ENCODE measurements at places on chromosomes 7 and 10.

- DNase-seq: no peak
These were observed 25.2 kb downstream of the IRF5 start for GRCh38 chr7:128962899-128963298.

- peak; percentile 11 for DNase-seq
These were observed 57.3 kb upstream of the GSAP start for GRCh38 chr7:77473229-77474005.

- DNase-seq: no peak
These were observed 80.0 kb upstream of the CHST15 start for GRCh38 chr10:124173298-124173900.

DNA sequence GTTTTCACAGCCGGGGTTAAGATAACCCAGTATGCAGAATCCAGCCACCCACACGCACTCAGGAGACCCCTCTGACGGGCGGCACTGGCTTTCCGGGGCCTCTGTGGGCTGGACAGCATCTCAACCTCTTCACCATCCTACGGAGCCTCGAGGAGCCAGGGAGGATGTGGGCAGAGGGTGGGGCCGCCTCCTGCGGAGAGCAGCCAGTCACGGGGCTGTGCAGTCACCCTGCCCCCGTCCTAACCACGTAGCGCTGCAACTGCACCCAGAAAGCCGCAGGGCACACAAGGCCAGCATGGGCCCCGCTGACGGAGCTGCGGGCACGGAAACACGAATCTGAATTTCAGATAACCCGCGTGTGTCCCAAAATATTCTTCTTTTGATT lies 270.3 kb downstream of the ELFN1 start:
- DNase-seq: peak; percentile 96

GRCh38 chr10:69638642-69639041 lies 8.6 kb downstream of the FAM241B start:
- no peak for DNase-seq

DNA sequence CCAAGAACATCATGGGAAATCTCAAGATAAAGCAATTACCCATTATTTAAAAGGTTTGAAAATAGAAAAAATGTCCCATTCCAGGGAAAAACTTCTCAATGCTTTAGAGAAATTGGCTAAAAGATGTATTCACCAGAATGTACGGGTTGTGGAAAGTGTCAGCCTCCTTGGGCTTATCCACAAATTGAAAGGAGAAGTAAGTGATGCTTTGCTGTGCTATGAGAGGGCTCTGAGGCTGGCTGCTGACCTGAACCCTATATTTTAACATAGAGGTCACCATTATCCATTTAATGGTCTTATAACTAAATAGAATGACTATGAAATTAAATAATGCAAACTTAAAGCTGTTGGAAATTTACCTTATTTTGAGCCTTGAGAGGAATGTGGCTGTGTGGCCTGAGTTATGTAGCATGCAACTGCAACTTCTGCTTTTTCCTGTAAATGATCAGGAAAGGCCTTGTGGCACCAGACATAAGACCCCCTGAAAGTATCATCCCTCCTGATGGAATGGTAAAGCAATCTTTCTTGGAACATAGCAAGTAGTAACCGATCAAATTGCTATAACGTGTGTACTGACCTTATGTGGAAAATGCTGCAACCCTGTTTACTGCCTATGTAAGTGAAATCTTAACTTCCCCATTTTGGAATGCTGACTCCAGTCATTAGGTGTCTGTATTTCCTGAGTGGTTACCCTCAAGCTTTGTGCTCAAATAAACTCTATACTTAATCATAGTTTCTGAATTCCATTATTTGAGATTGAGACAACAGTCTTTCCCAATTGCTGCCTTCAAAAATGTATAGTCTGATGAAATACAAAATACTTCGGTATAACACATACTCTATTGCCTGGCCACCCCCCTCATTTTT lies 6.9 kb downstream of the IFIT1B start:
- DNase-seq: peak; percentile 89

DNA sequence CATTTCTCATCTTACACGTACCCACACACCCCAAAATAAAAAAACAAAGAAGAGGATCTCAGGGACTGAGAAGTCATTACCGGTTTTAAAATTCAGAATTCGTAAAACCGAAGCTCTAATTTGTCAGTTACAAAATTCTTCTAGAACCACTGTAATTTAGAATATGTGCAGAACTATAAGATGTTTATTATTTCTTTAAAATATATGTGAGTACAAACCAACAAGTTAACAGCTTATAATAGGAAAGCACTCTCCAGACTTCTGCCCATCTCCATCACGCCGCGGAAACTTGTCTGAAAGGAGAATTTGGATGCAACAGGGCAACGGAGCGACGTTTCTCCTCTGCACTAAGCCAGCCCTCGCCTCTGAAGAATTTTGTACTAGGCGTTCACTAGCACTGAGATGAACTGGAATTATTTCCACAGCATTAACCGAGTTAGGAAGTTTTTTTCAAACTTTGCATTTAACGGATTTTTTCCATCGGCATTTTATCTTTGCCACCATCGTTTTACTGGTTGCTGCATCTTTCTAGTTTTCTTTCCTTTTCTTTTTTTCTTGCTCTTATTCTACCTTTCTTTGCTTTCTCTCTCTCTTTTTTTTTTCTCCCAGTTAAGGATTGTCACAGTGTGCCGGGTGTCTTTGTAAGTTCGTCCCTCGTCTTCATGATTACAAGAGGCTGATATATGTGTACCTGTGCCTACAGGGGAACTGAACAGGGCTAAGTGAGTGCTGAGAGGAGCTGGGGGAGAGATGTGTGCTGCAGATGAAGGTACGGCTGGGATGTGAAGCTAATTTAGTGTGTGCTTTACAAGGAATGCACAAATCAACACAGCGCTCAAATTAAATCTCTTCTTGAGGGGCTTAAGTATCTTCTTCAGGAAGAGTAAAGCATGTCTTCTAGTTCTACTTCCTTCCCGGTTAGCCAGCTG lies 295.9 kb upstream of the NFE2L3 start:
- no peak for DNase-seq

DNA sequence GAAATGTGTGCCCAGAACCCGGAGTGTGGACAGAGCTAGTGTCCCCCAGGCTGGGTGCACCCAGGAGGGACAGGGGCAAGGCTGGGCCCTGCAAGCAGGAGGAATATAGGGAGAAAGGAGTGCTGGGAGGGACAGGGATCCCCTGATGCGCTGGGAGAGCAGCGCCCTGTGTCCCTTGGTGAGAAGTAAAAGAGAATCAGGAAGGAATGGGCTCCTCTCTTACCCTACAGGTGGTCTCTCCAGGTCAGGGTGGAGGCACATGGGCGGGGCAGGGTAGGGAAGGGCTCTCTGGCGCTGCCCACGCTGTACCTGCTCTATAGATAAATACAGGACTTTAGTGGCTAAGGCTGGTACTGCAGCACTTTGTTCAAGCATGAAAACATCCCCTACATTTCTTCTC lies 753.8 kb downstream of the GRID1 start:
- no peak for DNase-seq

GRCh38 chr7:127380479-127380878 lies 12.0 kb downstream of the ZNF800 start:
- no peak for DNase-seq

DNA sequence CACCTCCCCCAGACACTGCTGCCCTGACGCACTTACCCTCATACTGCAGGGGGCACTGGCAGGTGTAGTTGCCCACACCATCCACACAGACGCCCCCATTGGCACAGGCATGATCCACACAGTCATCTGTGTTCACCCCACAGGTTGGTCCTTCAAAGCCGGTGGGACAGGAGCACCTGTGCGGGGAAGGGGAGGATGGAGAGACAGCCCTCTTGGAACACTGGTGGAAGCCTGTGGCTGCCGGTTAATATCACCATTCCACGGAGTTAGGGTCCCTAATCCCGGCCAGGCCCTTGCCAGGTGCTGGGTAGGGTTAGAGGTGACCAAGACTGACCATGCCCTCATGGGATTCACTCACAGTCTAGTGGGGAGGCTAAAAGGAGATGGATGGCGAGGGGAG lies 171.8 kb downstream of the SLIT1 start:
- no peak for DNase-seq

DNA sequence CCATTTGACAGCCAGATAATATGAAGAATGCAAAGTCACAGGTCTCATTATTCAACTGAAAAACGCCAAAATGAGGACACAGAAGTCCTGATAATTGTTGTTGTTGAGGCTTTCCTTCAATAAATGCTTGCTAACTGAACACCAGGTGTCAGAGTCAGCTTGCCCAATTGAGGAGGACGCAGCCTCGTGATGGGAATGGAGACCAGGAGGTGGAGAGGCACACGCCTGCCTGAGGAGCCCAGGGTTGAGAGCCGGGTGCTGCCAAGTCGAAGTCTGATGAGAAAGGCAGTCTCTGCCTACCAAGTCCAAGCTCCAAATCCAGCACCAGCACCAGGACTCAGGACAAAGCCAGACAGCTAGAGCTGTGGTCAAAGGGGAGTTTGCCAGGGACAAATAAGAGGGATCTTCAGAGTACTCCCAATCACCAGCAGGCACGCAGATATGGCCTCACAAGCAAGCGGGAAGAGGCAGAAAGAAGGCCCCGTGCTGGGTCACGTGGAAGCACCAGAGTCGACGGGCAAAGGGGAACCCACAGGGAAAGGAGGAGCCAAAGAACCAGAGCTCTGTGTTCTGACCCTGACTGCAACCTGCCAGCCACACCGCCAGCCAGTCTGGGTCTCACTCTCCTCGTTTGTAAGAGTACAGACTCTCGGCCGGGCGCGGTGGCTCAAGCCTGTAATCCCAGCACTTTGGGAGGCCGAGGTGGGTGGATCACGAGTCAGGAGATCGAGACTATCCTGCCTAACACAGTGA lies 47.6 kb downstream of the VOPP1 start:
- peak; percentile 20 for DNase-seq

- no peak for DNase-seq
These were observed 4.8 kb upstream of the PRRT4 start for GRCh38 chr7:128366300-128366699.

DNA sequence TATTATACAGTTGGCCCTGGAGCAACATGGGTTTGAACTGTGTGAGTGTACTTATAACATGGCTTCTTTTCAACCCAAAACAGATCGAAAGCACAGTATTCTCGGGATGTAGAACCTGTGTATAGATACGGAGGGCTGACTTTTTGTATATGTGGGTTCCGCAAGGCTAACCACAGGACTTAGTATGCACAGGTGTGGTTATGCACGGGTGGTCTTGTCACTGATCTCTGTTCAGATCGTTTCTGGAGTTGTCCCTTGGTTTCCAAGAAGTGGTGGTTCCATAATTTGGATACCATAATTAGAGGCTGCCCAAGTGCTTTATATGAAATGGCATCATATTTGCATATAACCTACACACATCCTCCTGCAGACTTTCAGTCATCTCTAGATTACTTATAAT lies 10.9 kb upstream of the BHLHA15 start:
- no peak for DNase-seq

- DNase-seq: no peak
These were observed 59.4 kb downstream of the MARCHF5 start for GRCh38 chr10:92350411-92350810.
